Activated T-cell treated with anti-CD3 and anti-CD28 coated beads, Interleukin-2, amount 50 U/mL, for 4 hours (primary cell): ENCODE measurements at places on chromosomes 1 and 21.

- no peak for DNase-seq
Measured at GRCh38 chr1:27504588-27505419, 14.8 kb upstream of the WASF2 start.

DNA sequence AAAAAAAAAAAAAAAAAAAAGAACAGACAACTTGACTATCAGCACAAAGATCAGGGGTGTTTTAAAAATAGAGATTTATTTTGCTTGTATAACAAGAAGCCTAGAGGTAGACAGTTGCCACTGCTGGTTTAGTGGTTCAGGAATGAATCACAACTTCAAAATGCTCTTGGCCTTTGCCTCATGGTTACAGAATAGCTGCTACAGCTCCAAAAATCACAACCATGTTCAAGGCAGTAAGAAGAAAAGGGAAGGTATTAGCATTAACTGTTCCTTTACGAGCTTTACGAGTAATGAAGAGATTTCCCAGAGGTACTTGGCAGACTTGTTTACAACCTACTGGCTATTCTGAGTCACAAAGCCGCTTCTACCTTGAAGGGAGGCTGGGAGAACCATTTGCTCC lies 52.5 kb upstream of the PPM1J start:
- DNase-seq, result no peak

GRCh38 chr1:232186931-232187330 lies 443.0 kb downstream of the SIPA1L2 start:
- no peak for DNase-seq

- peak; percentile 17 for DNase-seq
Measured at GRCh38 chr1:205313563-205314308, 7.8 kb downstream of the NUAK2 start.

GRCh38 chr21:16695074-16695473 lies 817.8 kb upstream of the CXADR start:
- DNase-seq, result no peak

GRCh38 chr1:167130829-167131510 lies 37.1 kb downstream of the STYXL2 start:
- DNase-seq, result no peak

DNA sequence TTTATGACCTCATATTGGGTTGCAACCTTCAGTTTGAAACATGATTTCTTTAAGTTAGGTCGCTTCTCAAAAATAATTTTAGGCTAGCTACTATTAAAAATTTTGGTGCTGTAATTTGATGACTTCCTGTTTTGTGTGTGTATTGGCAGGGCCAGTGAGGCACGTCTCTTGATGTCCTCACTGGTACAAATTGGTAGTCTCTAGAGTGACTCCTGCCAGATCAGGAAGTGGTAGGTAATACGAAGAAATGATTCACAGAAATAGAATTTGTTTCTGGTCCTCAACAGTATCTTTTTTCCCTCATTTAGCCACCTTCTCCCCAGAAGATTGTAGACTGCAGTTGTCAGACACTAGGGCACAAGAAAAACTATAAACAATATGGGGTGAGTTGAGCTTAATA lies 120.9 kb upstream of the KIAA1614 start:
- no peak for DNase-seq

DNA sequence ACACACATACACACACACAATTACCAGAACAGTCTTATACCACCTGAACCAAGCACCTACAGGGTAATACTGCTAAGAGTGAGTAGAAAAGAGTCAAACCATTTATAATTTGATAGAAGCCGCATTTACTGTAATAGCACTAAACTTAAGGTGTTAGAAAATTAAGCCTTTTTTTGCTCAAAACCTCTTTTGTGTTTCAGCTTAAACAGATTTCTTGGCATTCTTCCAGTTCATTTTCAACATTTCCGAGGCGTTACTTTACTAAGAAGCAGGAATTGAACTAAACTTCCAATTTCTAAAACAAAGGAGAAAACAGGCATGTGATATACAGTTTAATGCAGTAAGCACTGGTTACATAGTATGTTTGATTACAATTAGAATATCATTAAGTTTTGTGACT lies 387.2 kb downstream of the NCAM2 start:
- no peak for DNase-seq

- no peak for DNase-seq
Measured at GRCh38 chr1:89037186-89037585, 14.5 kb upstream of the GBP3 start.

DNA sequence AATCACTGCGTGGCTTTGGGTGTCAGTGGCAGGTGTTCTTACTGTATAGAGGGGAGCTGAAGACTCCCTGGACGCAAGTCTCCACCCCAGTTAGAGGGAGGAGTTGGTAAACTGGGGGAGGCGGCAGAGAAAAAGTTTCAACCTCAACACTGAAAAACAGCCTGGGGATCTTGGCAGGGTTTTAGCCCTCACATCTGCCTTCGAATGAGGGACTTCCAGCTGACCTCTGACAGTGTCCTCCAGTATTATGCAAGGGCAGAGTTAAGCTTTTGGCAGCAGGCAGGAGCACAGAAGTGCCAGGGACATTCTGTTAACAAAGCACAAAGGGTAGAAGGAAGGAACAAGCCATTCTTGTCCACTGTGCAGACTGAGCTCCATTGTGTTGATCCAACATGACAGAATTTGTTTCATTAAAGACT lies 41.2 kb upstream of the RAB4A start:
- DNase-seq, result no peak

DNA sequence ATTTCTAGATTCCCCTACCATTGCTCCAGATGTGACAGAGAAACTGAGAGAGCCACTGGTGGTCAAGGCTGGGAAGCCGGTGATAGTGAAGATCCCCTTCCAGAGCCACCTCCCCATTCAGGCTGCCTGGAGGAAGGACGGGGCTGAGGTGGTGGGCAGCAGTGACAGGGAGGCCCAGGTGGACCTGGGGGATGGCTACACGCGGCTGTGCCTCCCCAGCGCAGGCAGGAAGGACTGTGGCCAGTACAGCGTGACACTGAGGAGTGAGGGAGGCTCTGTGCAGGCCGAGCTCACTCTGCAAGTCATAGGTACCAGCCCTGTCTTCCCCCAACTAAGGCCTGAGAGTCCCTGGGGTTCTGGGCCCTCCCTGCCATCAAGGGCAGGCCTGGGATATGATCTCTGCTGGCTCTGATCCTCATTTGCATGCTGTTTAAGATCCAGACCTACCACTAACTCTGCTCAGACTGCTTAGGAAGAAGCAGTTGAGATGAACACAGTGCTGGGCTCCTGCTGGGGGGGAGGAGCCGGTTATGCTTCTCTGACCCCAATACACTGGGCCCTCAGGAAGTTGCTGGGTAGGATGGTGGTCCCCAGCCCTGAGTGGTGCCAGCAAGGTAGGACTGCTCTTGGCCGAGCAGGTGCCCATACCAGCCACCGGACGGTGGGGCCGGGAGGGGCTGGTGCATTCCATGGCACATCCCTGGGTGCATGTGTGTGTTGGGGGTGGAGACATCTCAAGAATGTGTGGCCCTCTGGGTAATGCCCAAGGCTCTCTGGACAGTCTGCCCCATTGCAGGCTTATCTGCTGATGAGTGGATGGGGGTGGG lies 25.1 kb downstream of the IGFN1 start:
- no peak for DNase-seq

DNA sequence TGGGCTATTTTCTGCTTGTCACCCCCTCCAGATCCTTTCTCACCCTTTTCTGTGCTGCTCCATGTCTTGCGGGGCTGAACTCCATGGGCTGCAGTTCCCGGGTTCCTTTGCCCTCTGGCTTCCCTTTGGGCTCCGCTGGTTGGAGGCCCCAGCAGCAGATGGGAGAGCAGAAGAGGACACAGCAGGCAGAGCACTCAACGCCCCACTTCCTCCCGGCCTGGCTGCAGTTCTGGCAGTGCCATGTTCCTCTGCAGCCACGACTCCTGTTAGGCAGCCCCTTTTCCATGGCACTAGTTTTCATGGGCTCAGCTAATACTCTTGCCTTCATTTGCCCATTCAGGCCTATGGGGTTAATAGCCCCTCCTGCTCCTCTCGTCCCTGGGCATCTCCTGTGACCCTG lies 127.1 kb downstream of the TENT5C start:
- no peak for DNase-seq

DNA sequence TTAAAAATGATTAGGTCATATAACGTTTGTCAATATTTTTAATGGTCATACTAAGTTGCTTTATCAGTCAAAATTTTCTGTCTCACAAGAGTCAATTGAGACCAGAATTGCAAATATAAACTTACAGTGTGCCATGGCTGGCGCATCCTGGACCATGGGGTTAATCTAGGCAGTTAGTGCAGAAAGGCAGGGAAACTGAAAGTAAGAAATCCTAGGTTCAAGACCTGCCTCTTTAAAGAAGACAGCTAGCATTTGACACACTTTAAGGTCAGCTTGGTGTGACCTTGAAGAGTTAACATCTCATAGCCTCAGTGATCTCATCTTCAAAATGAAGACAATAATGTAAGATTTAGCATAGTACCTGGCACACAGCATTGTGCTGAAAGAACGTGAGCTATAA lies 210.0 kb upstream of the DAB1 start:
- DNase-seq, result no peak

DNA sequence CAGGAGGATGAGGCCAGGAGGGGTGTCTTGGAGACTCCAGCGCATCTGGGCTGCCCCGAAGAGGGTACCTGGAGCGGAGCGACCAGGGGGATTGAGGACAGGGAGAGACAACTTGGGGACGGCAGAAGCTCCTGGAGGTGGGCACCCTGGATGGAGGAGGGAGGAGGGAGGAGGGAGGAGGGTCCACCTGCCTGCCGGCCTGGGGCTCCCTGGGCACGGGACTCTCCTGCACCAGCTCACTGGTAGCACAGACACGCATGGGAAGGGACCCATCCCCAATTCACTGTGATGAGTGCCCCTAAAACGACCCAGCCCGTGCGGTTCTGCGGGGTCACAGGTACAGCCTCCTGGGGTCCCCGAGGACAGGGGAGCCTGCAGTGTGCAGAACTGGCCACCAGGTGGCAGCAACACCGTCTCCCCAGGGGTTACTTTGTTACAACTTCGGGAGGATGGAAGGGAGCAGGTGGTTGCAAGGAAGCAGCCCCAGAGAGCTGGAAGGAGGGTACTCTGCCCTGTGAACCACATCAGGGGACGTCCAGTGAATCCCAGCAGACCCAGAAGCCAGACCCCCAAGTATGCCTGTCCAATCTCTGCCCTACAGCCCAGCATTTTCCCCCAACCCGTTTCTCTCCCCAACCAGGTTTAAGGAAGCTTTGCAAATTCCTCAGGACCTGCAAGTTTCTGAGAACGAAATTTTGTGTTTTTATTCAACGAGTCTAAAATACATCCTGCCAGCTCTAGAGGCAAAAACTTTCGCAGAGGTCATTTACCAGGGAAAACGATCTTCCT lies 482.4 kb downstream of the NPHP4 start:
- peak; percentile 72 for DNase-seq

- DNase-seq, result no peak
Measured at GRCh38 chr1:224739303-224739996, 123.3 kb downstream of the CNIH3 start.

DNA sequence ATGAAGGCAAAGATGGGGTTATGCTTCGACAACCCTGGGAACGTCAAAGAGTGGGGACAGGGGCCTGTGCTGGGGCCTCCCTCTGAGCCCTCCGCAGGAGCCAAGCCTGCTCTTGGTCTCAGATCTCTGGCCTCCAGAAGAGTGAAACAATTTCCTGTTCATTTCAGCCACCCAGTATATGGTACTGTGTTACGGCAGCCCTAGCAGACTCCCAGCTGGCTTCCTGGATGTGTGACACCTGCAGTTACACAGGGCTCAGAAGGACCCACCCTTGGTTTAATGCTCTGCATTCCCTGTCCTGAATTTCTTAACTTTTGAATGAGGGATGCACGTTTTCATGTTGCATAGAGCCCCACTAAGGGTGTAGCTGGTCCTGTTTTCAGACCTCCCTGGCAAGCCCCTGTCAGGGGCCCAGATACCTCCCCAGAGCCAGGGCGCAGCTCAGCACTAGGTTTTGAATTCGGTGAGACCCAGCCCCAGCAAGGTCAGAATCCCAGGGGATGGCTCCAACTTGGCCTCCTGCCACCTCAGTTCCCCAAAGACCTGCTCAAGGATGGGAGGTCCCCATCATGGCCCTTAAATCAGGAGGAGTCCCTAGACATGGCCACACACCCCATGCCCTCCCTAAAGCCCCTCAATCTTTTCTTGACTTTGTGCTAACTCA lies 79.0 kb upstream of the IFFO2 start:
- no peak for DNase-seq

GRCh38 chr1:165524639-165525285 lies 19.0 kb upstream of the LRRC52 start:
- no peak for DNase-seq

- DNase-seq, result no peak
Measured at GRCh38 chr1:93616221-93616995, 65.2 kb downstream of the BCAR3 start.

GRCh38 chr1:78491451-78492071 lies 787 bp downstream of the PTGFR start:
- DNase-seq, result no peak

DNA sequence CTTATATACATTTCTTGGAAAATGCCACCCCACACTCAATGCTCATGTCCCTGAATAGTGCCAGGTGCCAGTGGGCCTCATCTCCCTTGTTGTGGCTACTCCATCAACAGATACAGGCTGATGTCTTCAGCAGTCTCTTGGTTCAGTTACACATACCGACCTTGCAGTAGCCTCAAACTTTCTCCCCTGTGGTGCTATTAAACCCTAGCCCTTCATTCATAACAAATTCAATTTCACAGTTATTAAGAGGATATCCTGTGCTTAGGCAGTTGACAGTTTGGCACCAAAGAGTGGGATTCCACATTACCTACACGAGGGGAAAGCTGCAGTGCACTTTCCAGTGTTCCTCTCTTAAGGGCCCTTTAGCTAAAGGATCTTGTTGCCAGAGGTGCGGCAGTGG lies 35.9 kb upstream of the CAMK1G start:
- DNase-seq, result no peak
